SIG-M5 (cell line): ENCODE measurements at places on chromosomes 6 and 20.

DNA sequence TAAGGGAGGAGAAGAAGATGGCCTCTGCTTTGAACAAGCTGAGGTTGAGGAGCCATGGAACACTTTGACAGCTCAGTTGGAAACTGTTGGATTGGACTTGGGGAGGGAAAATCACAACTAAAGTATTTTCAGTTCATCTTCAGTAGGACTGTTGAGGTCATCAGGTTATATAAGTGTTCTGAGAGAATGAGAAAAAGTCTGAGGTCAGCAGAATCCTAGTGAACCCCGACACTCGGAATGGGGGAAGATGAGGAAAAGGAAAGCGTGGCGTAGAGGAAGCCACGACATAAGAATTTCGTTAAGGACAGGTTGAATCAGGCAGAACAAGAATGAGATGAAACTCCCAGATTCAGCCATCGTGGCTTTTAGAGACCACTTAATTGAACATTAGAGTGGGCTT lies 4.0 kb upstream of the TRAM2 start:
- no peak for DNase-seq

GRCh38 chr6:152273002-152273401 lies 364.2 kb downstream of the SYNE1 start:
- no peak for DNase-seq

- DNase-seq: no peak
Measured at GRCh38 chr6:125354649-125355048, 52.9 kb upstream of the HDDC2 start.

GRCh38 chr20:32158943-32159660 lies 48.4 kb downstream of the PLAGL2 start:
- no peak for DNase-seq

GRCh38 chr6:153086225-153086990 lies 44.7 kb downstream of the RGS17 start:
- DNase-seq: no peak

DNA sequence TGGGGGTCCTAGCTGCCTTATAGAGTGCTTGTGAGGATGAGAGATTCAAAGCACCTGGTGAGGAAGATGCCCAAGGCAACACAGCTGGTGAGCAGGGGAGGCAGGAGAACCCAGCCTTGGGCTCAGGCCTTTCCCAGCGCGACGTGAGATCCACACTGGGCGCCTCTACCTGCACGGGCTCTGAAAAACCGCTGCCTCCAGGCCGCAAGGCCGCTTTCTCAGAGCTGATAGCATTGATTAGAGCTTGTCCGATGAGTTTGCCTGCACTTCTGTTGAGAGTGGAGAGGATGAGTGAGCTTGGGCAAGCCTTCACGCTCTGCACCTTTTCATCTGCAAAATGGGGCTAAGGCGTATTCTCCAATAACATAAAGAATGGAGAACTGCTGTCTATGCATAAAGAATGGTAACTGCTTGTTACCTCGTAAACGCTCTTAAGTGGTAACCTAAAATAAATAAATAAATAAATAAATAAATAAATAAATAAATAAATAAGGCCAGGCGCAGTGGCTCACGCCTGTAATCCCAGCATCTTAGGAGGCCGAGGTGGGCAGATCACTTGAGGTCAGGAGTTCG lies 916 bp downstream of the PABPC1L start:
- no peak for DNase-seq

DNA sequence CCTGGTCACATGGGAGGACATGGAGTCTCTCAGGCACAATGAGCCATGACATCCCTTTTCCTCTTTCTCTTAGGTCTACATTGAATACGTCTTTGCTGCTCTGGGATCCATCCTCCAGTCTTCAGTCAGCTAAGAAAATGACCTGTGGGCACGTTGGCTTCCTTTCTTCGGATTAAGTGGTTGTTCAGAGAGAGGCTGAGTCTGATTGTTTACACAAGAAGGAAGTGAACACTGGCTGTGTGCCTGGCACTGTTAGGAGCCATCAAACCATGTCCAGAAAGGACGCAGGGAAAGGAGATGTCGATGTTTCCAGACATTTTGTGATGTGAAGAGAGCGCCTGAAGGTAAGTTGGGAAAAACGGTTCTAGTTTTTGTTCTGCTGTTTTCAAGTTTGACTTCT lies 309.9 kb upstream of the CDYL start:
- no peak for DNase-seq

DNA sequence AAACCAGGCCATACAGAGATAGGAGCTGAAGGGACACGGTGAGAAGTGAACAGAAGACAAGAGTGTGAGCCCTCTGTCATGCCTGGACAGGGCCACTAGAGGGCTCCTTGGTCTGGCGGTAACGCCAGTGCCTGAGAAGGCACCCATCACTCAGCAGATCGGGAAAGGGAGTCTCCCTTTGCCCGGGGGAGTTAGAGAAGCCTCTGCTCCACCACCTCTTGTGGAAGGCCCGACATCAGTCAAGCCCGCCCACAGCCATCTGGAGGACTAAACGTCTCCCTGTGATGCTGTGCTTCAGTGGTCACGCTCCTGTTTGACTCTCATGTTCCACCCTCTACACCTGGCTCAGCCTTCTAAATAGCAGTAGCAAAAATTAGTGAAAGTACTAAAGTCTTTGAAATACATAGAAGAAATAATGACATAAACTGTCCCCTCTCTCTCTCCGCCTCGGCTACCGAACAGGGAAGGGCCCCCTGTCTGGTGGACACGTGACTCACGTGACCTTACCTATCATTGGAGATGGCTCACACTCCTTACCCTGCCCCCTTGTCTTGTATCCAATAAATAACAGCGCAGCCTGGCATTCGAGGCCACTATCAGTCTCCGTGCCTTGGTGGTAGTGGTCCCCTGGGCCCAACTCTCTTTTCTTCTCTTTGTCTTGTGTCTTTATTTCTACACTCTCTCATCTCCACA lies 66.7 kb downstream of the RPP21 start:
- no peak for DNase-seq

DNA sequence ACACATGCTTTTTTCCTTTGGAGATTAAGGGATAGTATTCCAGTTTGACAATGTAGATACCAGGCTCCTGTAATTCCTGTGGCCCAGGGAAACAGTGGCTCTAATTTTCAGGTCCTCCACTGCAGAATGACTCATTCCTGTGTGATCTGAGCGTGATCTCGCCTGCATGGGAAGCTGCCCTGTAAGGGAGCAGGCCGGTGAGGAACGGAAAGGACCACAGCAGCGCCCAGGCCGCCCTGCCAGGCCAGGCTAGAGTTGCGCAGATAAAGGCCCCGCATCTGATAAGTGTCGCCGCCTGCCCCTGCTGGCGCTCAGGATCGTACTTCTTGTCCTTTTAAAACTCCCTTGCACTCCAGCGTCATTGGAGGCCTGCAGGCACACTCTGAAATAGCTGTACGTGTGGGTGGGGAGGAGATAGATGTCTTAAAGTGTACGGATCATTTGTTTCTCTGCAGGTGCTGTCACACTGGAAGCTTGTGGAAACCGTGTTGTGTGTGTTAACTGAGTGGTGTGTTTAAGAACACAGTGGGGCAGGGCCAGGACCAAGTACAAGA lies 60.7 kb downstream of the SYNJ2 start:
- no peak for DNase-seq

DNA sequence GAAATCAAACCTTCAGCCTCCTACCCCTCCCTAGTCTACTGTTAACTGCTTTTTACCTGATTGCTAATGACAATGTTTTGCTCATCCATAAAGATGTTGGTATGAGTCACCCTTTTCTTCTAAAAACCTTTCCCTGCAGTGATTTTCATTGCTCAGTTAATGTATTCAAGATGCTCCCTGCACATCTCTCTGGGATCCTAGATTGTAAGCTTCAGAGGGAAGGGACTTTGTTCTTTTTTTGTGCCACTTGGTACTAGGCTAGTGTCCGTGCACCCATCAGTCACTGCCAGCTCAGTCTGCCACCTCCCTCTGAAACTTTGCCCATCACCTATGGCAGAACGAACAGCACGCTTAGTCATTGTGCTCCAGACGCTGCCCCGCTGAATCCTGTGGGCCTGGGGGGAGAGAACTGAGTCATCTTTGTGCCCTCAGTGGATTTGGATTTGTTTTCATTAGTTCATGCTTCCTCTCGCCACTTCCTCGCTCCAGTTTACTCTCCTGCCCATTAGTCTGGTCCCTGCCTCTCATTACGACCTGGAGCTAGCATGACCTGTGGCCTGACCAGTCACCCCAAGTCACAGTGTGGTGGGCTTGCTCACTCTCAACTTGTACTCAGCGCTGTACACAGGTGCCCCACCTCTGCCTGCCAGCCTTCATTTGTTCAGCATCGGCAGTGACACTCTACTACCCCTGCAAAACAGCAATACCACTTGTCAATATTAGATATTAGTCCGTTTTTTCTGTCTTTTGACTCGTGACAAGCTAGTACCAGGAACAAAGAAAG lies 78.0 kb upstream of the TMEM181 start:
- DNase-seq: no peak

DNA sequence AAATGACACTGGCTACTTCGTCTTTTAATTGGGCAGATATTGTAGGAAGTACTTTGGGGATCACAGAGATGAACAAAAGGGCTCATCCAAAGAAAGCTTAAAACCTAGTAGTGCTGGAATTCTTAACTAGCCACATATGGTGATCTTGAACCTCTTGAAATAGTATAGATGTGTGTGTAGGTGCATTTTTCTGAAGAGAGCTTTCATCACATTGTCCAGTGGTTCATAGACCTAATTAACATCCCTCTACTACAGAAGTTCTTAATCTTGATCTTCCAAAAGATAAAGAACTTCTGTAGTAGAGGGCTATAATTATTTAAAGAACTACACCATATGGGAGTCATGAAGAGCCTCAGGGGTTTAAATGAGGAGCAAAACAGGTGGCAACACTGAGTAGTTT lies 2.3 kb upstream of the PRIM2 start:
- no peak for DNase-seq

GRCh38 chr20:37362231-37362792 lies 16.4 kb downstream of the SRC start:
- DNase-seq: no peak

DNA sequence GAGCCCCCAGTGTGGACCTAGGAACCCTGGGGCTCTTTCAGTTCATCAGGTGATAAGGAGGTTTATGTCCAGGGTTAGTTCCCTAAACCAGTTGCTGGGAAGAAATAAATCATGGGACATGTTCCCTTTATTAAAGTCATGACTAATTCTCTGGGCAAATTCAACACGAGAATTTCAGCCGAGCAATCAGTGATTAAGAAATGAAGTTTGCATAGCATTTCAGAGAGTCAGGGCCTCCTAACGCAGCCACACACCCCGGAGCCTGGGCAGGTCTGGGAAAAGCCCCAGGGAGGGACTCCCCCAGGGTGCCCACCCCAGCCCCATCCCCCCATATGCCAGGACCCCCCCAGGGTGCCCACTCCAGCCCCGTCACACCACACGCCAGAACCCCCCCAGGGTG lies 20.1 kb downstream of the SLCO4A1 start:
- no peak for DNase-seq
